Stimulated activated CD4-positive, alpha-beta T cell treated with anti-CD3 and anti-CD28 coated beads, Interleukin-2, amount 100 ng/mL, for 48 hours (primary cell): ENCODE measurements at places on chromosomes 6 and 20.
A peak's percentile ranks its signal among the peaks of the same experiment; 100 is the strongest.

DNA sequence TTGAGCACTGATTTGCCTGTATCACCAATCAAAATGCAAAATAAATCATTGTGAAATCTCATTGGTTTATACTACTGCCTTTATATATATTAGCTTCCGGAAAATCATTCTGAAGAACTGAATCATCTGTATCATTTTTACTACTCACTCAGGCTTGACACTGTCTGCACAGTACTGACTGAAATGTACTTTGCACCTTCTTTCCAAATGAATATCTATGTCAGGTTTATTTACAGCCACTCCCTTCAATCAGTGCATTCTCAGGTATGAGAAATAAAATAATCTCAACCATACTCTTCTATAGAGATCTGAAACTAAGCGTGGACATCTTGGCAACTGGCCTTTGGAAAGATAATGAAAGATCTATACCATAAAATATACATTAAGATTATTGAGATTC is 2.7 kb downstream of the KHDRBS2 start:
- DNase-seq = no peak

- no peak for DNase-seq
Observed at GRCh38 chr6:160247457-160247883, 11.2 kb downstream of the SLC22A2 start.

DNA sequence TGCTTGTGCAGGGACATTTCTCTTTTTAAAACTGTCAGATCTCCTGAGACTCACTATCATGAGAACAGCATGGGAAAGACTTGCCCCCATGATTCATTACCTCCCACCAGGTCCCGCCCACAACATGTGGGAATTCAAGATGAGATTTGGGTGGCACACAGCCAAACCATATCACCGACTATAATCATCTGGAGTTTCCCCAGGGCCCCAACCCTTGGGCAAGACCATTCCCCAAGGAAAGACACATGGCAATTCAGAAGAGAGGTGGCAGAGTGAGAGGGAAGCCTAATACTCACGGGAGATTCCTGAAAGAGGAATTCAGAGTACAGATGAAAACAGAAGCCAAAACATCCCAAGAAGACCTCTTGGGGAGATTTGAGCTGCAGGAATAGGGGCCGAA is 291.0 kb upstream of the PLCB4 start:
- no peak for DNase-seq

GRCh38 chr6:89974834-89975233 is 80.6 kb downstream of the GJA10 start:
- no peak for DNase-seq

GRCh38 chr20:38229376-38230252 is 30.9 kb downstream of the KIAA1755 start:
- no peak for DNase-seq

DNA sequence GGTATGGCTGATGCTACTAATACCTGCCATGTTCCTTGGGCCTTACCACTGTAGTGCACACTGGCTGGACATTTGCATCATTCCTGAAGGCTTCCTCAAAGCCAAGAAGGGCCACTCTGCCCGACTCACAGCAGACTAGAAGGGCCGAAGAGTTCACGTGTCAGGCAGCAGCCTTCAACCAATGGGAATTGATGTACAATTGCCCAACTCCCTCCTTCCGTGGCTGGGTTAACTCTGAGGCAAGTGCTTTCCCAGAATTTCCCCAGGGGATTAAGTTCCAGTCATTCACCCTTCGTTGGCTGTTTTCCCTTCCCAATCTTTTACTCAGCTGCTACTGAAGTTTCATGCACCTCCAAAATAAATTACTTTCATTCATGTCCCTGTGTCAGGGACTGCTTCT is 29.8 kb downstream of the PSMB9 start:
- DNase-seq = no peak

GRCh38 chr6:166515072-166515810 is 71.2 kb downstream of the RAMACL start:
- DNase-seq = peak; percentile 39

- DNase-seq = no peak
Observed at GRCh38 chr6:168658059-168658458, 217.1 kb downstream of the SMOC2 start.
